ENCODE measurements at places on chromosomes 2 and 18.
A peak's percentile ranks its signal among the peaks of the same experiment; 100 is the strongest.

DNA sequence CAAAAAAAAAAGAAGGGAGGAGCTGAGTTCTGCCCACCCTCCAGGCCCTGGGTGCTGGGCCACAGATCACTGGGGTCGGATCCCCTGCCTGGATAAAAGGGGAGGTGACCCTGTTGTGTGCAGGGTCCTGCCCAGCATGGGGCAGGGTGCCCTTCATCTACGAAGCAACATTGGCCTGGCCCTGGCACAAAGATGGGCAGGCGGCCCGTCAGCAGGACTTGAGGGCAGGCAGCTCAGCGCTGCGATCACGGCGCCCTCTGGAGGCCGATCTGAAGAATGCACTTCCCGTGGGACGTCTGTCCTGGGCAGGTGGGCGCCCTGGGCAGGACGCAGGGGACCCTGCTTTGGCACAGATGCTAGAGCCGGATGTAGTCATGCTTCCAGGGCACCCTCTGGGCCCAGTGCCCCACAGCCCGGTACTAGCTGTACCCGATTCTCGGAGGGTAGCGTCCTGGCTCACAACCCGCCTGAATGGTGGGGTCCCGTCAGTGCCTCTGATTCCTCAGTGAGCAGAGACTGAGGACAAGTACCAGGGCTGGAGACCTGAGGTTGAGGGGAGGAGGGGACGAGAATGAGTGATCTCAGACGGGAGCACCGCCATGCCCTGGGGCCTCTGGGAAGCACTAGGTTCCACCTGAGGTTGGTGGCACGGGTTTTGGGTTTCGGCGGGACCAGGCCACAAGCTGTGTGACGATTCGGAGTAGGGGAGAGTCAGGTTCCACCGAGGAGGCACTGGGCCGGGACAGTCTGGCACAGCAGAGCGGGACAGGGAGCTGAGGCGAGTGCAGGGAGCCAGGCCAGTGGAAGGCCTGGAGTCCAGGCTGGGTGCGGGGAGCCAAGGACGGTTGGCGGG lies 18.0 kb downstream of the ARID5A start:
- peak; percentile 63 for DNase-seq

DNA sequence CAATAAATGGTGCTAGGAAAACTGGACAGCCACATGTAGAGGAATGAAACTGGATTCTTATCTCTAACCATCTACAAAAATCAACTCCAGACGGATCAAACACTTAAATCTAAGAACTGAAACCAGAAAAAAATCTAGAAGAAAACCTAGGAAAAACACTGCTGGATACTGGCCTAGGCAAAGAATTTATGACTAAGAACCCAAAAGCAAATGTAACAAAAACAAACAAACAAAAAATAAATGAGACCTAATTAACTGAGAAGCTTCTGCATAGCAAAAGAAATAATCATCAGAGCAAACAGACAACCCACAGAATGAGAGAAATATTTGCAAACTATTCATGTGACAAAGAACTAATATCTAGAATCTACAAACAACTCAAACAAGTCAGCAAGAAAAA lies 314.0 kb upstream of the REV1 start:
- DNase-seq: no peak

GRCh38 chr2:203719456-203720410 lies 13.3 kb downstream of the CD28 start:
- DNase-seq: peak; percentile 88

GRCh38 chr2:182503886-182504285 lies 77.0 kb upstream of the PDE1A start:
- no peak for DNase-seq

- peak; percentile 79 for DNase-seq
These were observed 11.9 kb downstream of the IL18R1 start for GRCh38 chr2:102367331-102367971.

DNA sequence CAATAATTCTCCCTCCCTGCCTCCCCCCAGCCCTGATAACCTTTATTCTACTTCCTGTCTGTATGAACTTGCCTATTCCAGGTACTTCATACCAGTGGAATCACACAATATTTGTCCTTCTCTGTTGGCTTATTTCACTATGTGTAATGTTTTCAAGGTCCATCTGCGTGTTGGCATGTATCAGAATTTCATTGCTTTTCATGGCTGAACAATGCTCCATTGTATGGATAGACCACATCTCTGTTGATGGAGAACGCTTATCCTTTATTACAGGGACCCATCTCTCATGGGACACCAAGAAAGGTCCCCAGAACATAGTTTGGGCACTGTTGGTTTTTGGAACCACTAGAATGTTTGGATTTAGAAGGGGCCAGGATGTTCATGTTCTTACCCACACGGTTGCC lies 40.2 kb downstream of the ATOH8 start:
- no peak for DNase-seq

- no peak for DNase-seq
These were observed 564.4 kb upstream of the LINC00305 start for GRCh38 chr18:64713284-64713683.

DNA sequence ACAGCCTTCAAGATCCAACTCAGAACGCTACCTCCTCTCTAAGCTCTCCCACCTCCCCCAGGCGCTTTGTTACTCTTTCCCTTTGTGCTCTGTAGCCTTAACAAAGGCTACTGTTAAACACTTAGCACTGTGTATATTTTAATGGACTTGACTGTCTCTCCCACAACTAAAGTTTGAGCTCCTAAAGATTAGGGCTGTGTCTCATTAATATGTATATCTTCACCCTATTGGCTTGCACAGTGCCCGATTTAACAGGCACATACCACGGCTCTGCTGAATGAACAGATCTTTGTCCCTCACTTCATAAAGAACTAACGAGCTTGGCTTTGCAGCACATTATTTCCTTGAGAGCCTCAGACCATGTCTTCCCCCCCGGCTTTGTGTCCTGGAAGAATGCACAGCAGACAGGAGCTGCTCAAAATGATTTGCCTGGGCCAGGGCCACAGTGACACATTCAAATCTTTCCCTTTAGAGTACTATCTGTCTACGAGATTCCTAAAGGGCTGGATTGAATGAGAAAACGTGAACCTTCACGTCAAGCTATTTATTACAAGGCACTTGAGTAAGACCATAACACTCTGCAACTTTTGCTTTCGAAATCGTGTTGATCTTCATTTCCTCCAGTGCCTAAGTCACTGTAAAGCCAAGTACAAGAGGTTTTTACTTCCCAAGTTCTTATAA lies 22.1 kb downstream of the ABHD3 start:
- no peak for DNase-seq

GRCh38 chr2:101096619-101097142 lies 54.5 kb downstream of the TBC1D8 start:
- DNase-seq: no peak

GRCh38 chr2:224584785-224585210 lies 365 bp downstream of the CUL3 start:
- DNase-seq: peak; percentile 40

GRCh38 chr2:62381656-62382055 lies 124.3 kb downstream of the TMEM17 start:
- DNase-seq: no peak

DNA sequence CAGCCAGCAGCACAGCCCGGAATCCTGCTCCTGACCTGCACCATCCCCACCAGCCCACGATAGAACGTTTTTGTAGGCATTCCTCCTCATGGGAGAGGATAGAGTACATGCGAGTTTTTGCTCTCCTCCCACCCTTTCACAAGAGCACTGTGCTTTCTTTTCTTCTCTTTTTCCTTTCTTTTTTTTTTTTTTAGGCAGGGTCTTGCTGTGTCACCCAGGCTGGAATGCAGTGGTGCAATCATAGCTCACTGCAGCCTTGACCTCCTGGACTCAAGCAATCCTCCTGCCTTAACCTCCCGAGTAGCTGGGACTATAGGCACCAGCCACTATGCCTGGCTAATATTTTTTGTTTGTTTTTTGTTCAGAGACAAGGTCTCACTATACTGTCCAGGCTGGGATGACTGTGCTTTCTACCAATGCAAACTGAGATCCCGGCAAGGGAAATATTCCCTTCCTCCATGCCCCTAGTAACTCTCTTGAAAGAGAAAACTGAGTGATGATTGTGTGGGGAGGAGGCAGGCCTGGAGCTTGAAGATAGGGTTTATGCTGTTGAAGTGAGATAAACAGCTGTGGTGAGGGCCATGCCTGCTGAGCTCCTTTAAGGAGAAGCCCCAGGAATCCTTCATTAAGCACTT lies 82.6 kb upstream of the TXNDC2 start:
- DNase-seq: no peak

DNA sequence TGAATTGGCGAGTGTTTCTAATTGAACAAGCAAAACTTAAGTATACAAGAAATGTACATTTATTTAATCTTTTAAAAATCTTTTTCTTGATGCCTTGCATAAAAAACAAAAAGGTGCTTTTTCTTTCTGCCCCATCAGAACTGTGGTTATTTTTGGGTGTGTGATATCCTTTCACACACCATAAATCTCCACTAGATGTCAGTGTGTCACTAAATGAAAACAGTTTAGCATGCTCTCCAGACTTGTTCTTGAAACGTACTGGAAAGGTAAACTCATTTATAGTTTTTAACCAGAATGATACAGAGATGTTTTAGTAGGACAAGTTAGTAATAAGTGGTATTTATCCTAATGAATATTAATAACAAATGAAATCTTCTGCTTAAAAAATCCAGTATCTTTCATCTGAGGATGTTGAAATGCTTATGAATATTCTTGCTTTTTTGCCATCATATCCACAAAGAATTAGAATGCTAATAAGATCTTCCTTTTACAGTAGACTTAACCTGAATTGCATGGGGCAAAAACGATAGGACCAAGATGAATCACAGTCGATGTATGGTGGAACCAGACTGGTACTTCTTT lies 96.8 kb downstream of the UBE2E3 start:
- peak; percentile 69 for DNase-seq

GRCh38 chr2:238130111-238130695 lies 8.3 kb upstream of the KLHL30 start:
- no peak for DNase-seq

- DNase-seq: no peak
These were observed 339.6 kb downstream of the LRRTM1 start for GRCh38 chr2:79964966-79965365.

DNA sequence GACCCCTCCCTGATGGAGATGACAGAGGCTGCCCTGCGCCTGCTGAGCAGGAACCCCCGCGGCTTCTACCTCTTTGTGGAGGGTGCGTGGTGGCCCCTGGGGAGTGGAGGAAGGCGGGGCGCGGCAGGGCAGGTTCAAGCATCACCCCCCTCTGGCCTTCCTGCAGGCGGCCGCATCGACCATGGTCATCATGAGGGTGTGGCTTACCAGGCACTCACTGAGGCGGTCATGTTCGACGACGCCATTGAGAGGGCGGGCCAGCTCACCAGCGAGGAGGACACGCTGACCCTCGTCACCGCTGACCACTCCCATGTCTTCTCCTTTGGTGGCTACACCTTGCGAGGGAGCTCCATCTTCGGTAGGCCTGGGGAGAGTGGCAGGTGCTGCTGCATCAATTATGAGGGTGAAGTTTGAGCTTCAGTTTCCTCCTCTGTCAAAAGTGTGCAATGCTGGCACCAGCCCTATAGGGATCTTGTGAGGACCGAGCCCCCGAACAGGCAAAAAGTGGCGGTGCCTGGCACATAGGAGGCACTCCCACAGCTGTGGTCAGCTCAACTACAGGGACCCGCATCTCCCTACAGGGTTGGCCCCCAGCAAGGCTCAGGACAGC lies 2.2 kb downstream of the ALPI start:
- DNase-seq: no peak

DNA sequence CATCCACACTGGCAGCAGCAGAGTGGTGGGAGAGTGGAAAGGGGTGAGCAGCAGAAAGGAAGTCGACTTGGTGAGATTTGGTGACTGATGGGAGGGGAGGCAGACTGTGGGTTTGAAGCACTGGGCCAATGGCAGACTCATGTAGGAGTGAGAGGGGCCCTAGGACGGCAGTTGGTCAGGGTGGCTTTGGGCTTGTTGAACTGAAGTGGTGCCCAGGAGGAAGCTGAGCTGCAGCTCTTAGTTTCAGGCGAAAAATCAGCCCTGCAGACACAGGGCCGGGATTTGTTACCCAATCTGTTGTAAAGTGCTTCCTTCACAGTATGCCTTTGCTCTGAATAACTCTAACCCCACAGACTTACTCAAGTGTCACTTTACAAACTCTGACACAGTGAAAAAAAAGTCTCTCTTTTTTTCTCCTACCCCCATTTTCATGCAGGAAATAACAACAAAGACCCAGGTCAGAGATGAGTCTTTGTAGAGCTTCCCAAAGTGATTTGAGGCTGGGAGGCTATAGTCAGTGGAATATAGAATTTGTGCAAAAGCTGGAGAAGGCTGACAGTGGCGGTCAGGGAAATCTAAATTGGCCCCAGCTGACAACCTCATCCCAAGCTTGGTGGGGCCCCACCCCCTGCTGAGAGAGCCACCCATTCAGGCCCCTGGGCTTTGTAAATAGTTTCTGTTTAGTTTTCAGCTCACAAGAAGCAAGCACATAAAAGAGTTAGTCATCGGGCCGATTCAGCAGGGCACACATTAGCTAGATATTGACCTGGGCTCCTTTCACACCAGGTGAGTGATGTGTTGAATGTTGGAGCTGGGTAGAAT lies 226.9 kb downstream of the VAPA start:
- no peak for DNase-seq

GRCh38 chr2:226832061-226832460 lies 3.8 kb upstream of the RHBDD1 start:
- no peak for DNase-seq

GRCh38 chr2:119739580-119740255 lies 20.0 kb upstream of the PTPN4 start:
- no peak for DNase-seq

DNA sequence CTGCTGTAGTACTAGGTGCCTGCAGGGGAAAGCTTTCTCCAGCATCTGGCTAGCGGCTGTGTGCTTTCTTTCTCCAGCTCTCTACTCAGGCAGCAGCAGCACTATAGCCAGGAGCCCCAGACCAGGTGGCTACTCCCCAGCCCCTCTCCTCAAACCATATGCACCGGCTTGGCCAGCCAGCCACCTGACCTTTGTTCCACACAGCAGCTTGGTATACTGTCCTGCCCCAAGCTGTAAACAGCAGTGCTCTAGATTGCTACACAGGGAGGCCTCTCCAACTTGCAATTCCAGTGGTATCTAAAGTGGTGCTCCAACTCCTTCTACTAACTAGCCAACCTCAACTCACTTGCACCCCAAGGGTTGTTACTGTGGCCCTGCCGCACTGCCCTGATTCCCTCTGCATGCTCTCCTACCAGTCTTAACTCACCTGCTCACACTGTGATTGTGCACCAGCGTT lies 19.6 kb downstream of the LDAH start:
- no peak for DNase-seq

DNA sequence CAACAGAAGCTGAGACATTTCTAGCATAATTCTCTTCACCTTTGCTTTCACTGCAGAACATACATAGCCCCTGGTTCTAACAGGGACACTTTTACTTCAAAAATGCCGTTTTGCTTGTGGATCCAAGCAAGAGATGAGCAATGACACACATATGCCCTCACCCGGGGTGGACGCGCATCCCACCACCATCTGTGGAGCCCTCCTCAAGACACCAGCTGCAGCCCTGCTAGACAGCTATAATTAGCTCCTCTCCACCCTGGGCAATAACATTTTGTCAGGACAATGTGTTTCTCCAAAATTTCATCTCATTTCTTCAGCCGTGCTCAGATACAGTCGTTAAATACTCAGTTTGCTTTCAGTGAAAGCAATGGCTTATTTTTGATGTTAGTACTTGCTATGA lies 368.7 kb upstream of the RAB6C start:
- DNase-seq: no peak

GRCh38 chr18:13218997-13219396 lies 437 bp downstream of the LDLRAD4 start:
- DNase-seq: no peak

- no peak for DNase-seq
These were observed 39.0 kb upstream of the TPO start for GRCh38 chr2:1374287-1374686.

- no peak for DNase-seq
These were observed 81.6 kb downstream of the KIAA2012 start for GRCh38 chr2:202154613-202155012.

All from T-helper 2 cell (primary cell).